ENCODE measurements at places on chromosomes 4 and X. TPM values are rescaled to one million over a fixed set of nuclear protein-coding genes. Genes with fewer than 3 reads are reported as not detected.

Gene SCD5
- 9.7 TPM for total RNA-seq

Gene GLUD2
- 0.59 TPM for total RNA-seq

Gene MAOB
- total RNA-seq, result 64.3 TPM

Gene HDX
- total RNA-seq, result 2.9 TPM

Gene SLC9B1
- total RNA-seq, result 3.3 TPM

Gene CTPS2
- 4.4 TPM for total RNA-seq

Gene F9
- not detected for total RNA-seq

Gene IRS4
- not detected for total RNA-seq

Gene ITIH6
- total RNA-seq, result not detected

Gene TCP11X2
- total RNA-seq, result not detected

Gene SHISA3
- total RNA-seq, result 14.5 TPM

Gene STK32B
- total RNA-seq, result 0.59 TPM

Gene KDR
- total RNA-seq, result 32.5 TPM

Gene UGT8
- total RNA-seq, result 0.11 TPM

Gene BMX
- 12.9 TPM for total RNA-seq

Gene MAP7D2
- 0.24 TPM for total RNA-seq

Gene LIMCH1
- 76.1 TPM for total RNA-seq

Gene SEPTIN11
- total RNA-seq, result 59.0 TPM

Gene PIM2
- 5.4 TPM for total RNA-seq

Gene SPANXN4
- not detected for total RNA-seq

Gene HELT
- not detected for total RNA-seq
